T-helper 2 cell (primary cell): ENCODE measurements at places on chromosomes 2 and 18.
A peak's percentile ranks its signal among the peaks of the same experiment; 100 is the strongest.

GRCh38 chr2:22355816-22356433 is 1029.1 kb upstream of the KLHL29 start:
- DNase-seq, result peak; percentile 8

GRCh38 chr2:133418021-133418420 is 150.2 kb downstream of the NCKAP5 start:
- DNase-seq, result no peak

DNA sequence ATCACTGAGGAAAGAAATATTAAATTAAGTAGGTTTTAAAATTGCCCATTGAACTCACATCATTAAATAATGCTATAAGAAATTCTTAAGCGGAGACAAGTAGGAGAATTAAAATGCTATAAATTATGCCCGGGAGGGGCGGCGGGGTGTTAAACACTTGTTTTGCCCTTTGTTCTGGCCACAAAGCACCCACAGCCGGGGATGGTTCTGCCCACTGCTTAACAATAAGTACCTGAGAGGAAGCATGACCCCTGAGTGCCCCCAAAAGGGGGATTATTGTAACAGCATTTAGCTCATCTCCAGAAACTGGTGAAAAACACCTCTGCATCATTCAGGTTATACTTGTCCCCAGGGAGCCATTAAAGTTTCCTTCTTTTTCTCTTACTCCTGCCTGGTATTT is 332.7 kb upstream of the POU3F3 start:
- no peak for DNase-seq

GRCh38 chr18:74155276-74155675 is 7.0 kb downstream of the TIMM21 start:
- no peak for DNase-seq

DNA sequence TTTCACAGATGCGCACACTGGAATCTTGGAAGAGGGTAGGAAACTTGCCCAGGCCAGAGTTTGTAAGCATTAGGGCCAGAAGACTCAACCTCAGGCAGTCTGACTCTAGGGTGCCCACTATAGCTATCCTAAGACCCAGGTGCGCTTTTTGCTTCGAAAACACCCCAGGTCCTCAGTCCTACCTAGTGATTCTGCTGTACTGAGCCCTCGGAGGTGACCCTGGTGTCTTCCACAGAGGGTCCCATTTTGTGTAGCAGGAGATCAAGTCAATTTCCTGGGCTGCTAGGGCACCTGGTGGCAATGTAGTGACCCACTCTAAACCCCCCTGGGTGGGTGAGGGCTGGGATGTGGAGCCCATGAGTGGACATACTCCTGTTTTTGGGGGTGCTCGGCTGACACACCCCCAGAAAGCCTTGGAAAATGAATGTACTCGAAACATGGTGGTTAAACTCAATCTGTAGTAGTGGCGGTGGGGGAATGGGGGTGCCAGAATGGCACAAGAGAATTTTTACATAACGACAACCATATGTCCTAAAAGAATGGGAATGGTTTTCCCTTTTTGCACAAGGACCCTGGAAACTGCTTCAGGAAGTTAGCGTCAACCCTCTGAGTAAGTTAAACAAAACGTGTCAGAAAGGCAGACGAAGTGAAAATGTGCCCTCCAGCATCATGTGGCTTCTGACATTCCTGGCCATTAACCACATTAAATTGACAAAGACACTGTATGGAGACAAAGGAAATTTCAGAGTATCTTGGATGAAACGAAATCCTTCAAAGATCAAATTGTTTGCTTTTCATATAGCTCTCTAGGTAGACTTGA is 218.0 kb upstream of the COPS8 start:
- DNase-seq, result no peak

GRCh38 chr2:25380586-25381375 is 39.1 kb upstream of the DNMT3A start:
- DNase-seq, result no peak

- DNase-seq, result no peak
Measured at GRCh38 chr2:140351692-140352091, 1571.5 kb upstream of the NXPH2 start.

- no peak for DNase-seq
Measured at GRCh38 chr18:42620657-42621056, 494.8 kb downstream of the RIT2 start.

- DNase-seq, result no peak
Measured at GRCh38 chr2:164810843-164811242, 30.8 kb downstream of the COBLL1 start.

DNA sequence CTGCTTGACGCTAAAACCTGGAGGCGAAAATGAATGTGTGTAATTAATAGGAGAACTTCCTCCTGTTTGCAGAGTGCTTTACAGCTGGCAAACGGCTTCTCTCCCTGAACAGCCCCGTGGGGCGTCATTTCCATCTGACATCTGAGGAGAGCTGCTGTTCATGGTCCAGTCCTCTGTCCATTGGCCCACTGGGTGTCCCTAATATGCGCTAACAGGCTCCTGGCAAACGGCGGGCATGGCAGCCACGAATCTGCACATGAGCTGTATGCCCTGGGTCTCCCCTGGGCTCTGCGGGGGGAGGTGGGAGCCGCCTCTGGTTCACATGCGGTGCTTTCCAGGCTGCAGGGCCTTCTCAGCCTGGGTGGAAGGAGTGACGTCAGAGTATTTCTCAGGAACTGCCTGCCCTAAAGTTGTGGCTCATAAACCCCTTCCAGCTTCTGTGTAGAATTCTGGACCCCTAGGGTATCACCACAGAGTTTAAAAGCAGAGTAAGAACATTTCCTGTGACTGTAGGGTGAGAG is 73.2 kb downstream of the LRRFIP1 start:
- peak; percentile 74 for DNase-seq

DNA sequence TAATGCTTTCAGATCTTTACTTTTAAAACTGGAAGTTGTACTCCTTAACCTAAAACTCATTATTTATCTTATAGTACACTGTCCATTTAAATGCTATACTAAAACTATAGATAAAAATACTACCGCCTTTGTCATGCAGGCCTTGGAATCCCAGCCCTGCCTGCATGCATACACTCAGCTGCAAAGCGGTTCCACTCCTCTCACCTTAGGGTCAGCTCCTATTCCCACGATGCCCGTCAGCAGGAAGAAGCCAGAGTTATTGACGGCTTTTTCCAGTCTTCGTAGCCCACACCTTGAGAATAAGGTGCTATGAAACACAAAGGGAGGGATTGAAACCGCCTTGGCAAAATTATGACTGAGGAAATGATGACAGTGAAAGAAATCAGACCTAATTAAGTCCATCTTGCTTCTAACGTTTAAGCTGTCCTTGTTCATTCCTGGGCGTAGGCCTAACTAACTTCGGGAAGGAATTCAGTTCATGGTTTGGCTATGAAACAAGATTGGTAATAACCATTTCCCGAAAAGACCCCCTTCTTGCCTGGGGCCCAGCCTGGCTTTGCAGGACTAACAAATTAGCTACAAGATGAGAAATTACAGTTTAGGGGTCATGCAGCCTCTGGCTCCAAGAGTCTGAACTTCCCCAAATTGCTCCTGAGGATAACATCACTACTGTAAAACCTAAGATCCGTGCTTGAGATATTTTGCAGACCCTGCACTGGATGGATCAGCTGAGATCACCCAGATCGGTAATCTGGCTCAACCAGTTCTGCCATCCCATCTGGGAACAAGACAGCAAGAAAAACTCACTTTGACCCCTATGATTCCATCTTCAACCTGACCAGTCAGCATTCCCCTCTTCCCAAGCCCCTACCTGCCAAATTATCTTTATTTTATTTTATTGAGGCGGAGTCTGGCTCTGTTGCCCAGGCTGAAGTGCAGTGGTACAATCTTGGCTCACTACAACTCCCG is 17.1 kb downstream of the EPB41L5 start:
- no peak for DNase-seq

GRCh38 chr2:73970850-73971471 is 13.7 kb upstream of the TET3 start:
- peak; percentile 76 for DNase-seq
